ENCODE measurements at places on chromosomes 7 and 10.

DNA sequence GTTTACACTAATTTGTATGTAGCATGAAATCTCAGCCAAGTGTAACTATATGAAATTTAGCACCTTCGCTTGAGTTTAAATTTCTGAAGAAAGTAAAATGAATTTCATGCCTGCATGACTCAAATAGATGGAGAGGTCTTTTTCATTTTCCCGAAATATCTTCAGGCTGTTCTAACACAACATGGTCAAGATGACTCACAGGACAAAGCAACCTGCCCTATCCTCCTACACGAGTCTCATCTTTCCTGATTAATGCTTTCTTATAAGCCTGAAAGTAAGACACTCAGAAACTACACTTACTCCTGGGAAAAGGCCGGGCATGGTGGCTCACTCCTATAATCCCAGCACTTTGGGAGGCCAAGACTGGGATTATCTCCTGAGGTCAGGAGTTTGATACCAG, 41.2 kb downstream of the CH25H start:
- no peak for DNase-seq

DNA sequence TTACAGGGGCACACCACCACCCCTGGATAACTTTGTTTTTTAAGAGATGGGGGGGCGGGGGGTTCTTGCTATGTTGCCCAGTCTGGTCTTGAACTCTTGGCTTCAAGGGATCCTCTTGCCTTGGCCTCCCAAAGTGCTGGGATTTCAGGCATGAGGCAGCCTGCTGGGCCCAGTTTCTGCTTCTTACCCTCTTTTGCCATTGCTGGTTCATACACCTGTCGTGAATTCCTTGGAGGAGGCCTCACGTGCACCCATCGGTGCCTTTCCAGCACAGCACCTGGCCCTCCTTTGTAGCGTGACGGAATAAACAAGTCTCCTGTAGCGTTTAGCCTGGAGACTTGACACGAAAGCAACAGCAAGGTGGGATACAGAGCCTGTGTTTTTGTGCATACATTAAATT, 75.5 kb downstream of the CARD11 start:
- no peak for DNase-seq

DNA sequence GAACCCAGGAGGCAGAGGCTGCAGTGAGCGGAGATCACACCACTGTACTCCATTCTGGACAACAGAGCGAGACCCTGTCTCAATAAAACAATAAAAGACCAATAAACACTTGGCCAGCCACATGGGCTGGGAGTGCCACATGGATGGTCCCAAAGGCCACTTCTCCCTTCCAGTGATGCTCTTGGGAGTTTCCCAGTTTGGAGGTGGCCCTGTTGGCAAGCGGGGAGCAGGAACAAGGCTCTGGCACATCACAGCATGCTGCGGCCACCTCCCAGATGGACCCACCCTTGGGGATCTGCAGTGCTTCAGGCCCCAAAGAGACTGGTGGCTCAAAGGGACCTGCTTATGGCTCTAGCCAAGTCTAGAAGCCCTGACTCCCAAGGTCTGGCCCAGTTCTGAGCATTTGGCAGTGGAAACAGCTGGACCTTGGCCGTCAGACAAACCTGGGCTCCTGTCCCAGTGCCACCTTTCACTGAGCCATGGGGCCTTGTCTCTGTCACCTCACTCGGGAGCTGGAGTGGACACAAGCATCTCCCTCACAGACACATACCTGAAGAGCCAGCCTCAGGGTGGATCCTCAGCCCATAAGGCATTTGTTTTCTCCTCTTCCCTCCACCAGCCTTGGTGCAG, 91.7 kb downstream of the COL13A1 start:
- no peak for DNase-seq

- DNase-seq: no peak
Measured at GRCh38 chr10:17276756-17277424, 48.8 kb downstream of the VIM start.

GRCh38 chr10:71179382-71179781, 33.0 kb upstream of the UNC5B start:
- no peak for DNase-seq

DNA sequence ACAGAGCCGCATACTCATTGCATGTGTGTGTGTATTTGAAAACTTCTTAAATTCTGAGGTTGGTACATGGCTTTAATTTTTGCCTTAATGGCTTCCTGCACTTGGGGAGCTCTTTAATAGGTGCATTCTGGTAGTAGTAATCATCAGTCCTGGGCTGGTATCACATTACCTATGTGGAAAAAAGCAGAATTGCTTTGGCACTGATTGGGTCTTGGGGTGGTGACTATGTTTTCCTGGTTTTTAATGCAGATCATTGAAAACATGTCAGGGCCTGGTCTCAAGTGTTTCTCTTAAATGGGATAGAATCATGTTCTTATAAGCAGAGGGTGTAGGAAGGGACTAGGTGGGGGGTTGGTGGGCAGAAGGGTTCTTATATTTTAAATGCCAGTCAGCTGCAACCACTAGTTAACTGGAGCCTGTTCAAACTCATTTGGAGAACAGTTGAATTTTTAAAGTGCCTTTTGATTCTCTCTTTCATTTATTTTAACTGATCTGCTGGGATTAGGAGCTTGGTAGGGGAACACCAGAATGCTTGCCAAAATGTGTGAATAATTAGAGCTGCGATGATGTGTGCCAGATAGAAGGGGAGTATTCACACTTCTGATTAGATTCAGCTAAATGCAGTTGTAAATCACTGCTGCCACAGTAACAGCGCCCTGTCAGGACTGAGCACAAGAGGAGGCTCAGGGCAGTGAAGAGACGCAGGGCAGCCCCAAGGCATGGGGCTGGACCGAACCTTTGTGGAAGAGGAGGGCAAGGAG, 633.5 kb upstream of the GALNT17 start:
- no peak for DNase-seq

DNA sequence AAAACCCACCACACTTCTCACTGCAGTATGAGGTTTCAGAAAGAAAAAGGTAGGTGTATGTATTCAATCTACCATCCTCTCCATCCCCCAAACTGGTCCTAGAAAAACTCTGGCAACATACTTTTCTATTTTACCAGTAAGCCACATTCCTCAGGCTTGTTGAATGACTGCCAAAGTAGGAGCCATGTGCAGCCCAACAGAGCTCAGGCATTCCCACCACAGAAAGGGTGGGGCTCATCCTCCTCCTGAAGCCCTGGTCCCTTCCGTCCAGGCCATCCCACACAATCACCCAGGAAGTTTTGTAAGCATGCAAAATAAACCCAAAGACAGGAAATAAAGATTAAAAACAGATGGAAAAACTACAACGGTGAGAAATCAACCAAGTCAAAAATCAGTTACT, 57.2 kb downstream of the MAD1L1 start:
- DNase-seq: no peak

DNA sequence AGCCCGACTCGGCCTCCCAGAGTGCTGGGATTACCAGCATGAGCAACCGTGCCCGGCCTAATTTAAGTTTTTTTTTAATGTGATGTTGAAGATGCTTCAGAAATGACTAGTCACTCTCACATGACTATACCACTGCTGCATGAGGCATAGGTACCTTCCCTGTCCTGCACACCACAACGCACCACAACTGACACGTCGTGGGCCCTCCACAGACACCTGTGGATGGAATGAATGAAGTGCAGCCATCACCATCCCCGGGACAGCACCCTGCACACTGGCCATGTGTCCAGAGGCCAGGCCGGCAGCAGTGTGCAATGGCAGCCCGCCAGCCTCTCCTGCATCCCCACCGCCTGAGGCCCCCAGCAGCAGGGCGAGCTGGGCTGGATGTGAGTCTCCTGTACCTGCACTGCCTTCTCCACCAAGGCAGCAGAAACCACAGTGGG, 55.1 kb downstream of the VOPP1 start:
- DNase-seq: no peak

- DNase-seq: no peak
Measured at GRCh38 chr10:89829887-89830269, 128.5 kb downstream of the KIF20B start.

DNA sequence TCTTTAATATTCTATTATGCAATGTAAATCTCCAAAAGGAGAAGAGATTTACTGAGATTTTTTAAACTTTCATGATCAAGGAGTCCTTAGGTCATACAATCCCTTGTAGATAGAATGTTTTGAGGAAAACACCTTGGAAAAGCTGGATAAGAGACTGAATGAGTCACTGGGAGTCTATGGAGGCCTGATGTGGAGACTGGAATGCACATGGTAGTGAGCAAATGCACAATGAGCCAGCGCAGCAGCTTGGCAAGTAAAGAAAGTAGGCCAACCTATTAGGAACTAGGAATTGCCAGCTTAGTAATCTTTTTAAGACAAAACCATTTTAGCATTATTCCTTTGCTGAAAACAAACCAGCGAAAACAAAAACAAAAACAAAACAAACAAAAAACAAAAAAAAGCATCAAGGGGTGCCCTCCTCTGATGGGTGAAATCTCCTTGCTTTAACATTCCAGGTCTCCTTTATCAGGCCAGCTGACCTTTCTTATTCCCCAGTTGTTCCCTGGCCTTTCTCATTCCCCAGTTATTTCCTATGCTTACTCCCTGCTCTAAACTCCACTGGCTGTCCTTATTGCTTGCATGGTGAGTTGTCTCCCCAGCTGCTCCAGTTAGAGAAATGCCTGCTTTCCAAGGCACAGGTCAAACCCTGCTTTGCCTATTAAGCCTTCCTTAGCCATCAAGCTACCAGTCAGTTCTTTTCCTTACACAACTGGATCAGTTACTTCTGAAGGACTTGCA, 135.8 kb downstream of the PLCE1 start:
- DNase-seq: no peak

- no peak for DNase-seq
Measured at GRCh38 chr7:9017286-9017685, 583.9 kb downstream of the NXPH1 start.

DNA sequence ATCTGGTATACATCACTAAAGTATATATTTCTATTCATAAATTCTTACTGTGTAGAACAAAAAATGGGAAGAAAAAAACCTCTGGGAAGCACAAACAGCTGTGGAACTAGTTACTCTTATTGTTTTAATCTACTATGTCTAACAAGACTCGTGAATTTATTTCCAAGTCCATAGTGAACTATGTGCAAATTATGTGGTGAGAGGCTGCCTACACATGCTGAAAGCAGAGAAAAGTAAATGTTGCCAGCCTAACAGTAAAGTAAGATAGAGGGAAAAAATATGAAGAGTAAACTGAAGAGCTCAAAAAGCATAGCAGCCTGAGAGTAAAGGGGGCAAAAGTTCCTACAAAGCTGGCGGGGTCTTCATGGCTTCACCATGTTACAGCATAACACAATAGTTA, 3.0 kb downstream of the GDI2 start:
- no peak for DNase-seq

DNA sequence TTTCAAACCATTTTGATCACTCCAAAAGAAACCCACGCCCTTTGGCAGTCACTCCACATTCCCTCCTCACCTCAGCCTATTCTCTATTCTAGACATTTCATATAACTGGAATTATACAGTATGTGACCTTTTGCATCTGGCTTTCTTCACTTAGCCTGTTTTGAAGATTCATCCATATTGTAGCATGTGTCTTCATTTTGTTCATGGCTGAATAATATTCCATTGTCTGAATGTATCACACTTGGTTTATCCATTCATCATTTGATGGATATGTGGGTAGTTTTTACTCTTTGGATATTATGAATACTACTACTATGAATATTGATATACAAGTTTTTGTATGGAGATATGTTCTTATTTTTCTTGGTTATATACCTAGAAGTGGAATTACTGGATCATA, 3.5 kb upstream of the OTUD1 start:
- DNase-seq: no peak

DNA sequence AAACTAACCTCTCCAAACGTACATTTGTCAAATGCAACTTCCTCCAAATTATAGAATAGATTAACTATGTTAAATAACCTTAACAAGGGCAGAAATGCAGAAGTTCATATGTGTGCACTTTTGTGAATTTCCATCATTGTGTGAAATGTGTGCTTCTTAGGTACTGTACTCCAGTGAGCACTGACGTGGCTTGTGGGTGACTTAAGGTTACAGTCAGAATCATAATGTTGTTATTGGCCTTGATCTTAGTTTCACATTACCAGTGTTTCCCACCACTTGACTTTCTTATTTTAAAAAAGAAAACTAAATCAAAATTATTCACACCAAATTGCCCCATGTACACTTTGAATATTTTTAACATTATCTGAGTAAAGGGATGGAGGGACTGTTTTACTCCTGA, 155.1 kb upstream of the FZD8 start:
- DNase-seq: no peak
